Lung (tissue), 17 donors: ENCODE measurements at places on chromosomes 3 and 15. TPM values are rescaled to one million over a fixed set of nuclear protein-coding genes. Genes with fewer than 3 reads are reported as not detected.

Gene PLCB2
- 17.9 TPM for total RNA-seq

Gene CCR4
- total RNA-seq: 0.71 TPM

Gene CLDN16
- 0.26 TPM for total RNA-seq

Gene TMCO5A
- total RNA-seq: not detected

Gene LRTM1
- total RNA-seq: not detected

Gene DNAJA4
- total RNA-seq: 74.6 TPM

Gene ZBBX
- 22.8 TPM for total RNA-seq

Gene OXTR
- 3.5 TPM for total RNA-seq

Gene BMF
- 42.5 TPM for total RNA-seq

Gene ADAMTS9
- 46.2 TPM for total RNA-seq

Gene TRA2B
- total RNA-seq: 107 TPM

Gene CPB1
- total RNA-seq: 0.88 TPM

Gene CYP8B1
- 0.09 TPM for total RNA-seq

Gene GREM1
- 1.6 TPM for total RNA-seq

GRCh38 chr3:120062474-120062873 is 31.8 kb downstream of the GSK3B start:
- DNase-seq: no peak

GRCh38 chr15:74399511-74400312 is 32.3 kb upstream of the CYP11A1 start:
- DNase-seq: no peak

DNA sequence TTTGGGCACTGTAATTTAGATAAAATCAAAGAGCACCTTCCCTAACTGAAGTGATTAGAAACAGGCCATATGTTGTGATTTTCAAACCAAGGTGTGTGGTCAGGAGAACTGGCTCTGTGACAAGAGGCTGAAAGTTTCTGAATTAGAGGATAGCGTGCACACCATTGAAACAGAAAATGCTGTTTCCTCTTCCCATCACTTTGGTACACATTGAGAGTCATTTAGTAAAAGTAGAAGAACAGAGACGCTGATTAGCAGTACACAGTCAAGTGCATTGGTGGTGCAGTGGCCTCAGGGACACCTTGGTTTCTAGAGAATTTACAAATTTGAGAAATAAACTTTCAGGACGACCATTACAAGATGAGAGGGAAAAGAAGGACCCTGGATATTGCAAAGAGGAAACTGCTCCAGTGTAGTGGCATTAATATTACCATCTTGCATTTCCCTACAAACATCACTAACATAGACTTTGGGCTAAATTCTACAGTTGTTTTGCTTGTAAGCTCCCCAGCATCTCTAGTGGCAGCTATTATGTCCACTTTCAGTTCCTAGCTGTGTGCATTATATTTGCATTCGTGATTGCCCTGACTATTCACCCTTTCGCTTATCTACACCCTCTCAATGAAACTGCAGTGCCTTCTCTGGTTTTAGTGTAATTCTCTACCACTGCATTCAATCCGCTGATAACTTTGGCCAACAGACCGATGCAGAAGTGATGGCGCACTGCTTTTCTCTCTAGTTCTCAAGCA is 728.1 kb upstream of the GRM7 start:
- no peak for DNase-seq

GRCh38 chr3:122394173-122394572 is 10.2 kb downstream of the FAM162A start:
- no peak for DNase-seq

GRCh38 chr3:113117511-113118234 is 93.7 kb upstream of the BOC start:
- DNase-seq: peak; percentile 15

- DNase-seq: no peak
Observed at GRCh38 chr3:29338377-29338776, 57.5 kb downstream of the RBMS3 start.

GRCh38 chr3:186921578-186921977 is 8.7 kb upstream of the ST6GAL1 start:
- DNase-seq: no peak

GRCh38 chr3:73432023-73432705 is 192.6 kb downstream of the PDZRN3 start:
- no peak for DNase-seq

DNA sequence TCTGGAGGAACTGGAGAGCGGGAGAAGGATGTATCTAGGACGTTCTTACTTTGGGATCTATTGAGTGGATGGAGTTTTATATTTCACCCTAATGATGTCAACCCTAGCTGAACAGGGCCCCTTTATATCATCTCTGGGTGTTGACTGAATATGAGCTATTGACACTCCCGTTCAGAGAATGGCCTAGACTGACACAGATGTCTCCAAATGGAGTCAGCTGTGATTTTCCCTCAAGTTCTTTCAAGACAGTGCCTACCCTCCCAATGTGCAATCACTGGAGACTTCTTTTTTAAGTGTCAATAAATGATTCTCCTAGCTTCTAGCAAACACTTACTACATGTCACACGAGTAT is 63.8 kb downstream of the FRMD4B start:
- no peak for DNase-seq

- peak; percentile 38 for DNase-seq
Observed at GRCh38 chr3:150545419-150546225, 674 bp downstream of the SERP1 start.

DNA sequence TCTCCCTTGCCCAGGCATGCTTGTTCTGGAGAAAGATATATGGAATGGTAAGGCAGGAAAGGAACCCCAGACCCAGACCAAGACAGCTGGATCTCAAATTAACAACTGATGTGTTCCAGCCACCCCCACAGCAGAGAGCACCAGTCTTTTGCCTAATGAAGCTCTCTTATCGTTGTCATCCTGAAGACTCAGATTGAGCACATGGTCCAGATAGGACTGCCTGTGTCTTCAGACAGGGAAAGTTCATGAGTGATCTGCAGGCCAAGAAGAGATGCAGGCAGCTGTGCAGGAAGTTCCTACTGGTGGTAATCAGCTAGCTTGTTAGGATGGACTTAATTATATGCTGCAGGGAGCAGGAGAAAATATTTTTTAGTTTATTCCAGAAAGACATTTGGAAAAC is 53.3 kb downstream of the PPP2R3A start:
- peak; percentile 25 for DNase-seq

- DNase-seq: no peak
Observed at GRCh38 chr15:31206386-31207181, 105.1 kb upstream of the TRPM1 start.

- no peak for DNase-seq
Observed at GRCh38 chr3:192747145-192747544, 19.8 kb upstream of the FGF12 start.

DNA sequence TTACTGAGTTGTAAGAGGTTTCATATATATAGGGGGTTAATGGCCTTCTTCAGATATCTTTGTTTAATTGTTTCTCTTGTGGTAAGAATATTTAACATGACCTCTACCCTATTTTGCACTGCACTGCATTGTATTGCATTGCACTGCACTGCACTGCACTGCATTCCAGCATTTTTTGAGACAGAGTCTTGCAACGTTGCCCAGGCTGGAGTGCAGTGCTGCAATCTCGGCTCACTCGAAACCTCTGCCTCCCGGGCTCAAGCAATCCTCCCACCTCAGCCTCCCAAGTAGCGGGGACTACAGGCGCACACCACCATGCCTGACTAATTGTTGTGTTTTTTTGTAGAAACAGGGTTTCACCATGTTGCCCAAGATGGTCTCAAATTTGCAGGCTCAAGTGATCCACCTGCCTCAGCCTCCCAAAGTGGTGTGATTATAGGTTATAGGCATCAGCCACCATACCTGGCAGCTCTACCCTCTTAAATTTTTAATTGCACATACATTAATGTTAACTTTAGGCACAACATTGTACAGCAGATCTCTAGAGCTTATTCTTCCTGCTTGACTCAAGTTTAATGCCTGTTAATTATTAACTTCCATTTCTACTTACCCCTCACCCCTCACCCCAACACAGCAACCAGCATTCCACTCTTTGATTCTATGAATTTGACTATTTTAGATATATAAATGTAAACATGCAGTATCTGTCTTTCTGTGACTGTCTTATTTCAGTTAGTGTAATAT is 38.4 kb downstream of the NEDD4 start:
- DNase-seq: no peak

- DNase-seq: no peak
Observed at GRCh38 chr3:178901204-178901603, 170.4 kb downstream of the ZMAT3 start.

DNA sequence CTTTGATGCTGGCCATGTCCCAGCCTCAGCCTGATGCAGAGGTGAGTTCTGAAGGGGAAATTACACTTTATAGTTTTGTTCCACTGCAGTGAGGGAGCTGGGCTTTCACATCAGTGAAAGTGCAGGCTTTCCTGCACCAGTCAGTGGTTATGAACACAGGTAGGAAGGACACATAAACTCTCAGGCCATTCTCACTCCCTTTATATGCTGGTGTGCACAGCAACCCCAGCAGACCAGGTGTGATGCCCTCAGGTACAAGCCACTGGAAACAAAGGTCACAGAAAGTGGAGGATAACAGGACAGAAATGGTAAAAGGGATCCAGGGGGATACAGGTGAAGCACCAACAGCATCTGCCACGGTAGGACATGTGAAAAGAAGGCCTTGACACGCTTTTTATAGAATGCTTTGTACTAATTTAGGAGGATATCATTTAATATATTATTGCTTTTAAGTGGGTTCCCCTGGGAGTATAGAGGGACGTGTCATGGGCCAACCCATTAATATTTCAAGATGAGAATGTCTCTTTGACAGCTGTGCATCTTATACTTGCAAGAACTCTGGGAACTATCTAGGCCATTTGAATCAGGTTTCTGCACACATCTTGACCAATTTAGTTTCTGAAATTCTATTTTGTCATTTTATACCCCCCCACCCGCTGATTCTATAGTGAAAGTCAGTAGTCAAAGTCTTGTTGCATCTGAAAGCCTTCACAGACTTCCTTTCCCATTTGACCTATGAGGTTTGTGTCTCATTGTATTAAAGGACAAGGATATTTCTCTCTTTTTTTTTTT is 25.0 kb upstream of the BLM start:
- no peak for DNase-seq

DNA sequence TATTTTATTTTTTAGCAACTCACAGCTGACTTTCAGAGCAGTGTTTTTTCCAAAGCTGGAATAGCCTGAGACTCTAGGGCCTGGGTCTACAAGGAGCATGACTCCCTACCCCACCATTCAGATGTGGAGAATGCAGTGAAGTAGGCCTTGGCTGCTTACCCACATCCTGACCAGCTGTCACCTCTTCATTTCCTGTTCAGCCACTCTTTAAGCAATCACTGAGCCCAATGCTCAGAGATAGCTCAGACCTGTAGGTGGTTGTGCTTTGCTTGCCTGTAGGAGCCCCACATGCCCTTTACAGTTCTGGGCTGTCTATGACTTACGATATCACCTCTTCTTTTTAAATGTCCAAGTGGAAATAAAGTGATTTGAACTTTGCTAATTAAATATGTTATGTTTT is 148.1 kb downstream of the NEK11 start:
- peak; percentile 4 for DNase-seq

GRCh38 chr3:40679290-40679689 is 154.5 kb downstream of the ZNF621 start:
- no peak for DNase-seq

- no peak for DNase-seq
Observed at GRCh38 chr15:70068783-70069565, 28.7 kb downstream of the TLE3 start.

DNA sequence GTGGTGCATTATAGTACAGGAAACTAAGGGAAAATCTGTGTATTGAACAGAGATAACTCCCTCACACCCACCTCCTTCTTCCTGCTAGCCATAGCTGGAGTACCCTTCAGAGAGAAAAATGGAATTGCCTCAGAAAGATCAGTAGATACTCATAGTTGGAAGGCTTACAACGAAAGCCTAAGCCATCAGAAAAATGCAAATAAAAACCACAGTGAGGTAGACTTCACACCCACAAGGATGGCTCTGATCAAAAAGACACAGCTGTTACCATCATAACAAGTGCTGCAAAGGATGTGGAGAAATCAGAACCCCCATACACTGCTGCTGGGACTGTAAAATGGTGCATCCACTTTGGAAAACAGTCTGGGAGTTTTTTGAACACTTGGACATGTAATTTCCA is 7.4 kb upstream of the DLG1 start:
- DNase-seq: no peak

GRCh38 chr15:97082830-97083229 is 752.3 kb downstream of the NR2F2 start:
- no peak for DNase-seq

GRCh38 chr3:139312959-139313358 is 30.9 kb upstream of the MRPS22 start:
- no peak for DNase-seq

DNA sequence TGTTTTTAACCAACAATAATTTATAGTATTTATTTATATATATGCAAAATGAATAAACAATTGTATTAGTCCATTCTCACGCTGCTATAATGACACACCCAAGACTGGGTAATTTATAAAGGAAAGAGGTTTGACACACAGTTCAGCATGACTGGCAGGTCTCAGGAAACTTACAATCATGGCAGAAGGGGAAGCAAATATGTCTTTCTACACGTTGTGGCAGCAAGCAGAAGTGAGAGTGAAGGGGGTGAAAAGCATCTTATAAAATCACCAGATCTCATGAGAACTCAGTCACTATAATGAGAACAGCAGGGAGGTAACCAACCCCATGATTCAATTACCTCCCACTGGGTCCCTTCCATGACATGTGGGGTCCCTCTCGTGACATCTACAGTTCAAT is 162.8 kb upstream of the SLITRK3 start:
- no peak for DNase-seq

DNA sequence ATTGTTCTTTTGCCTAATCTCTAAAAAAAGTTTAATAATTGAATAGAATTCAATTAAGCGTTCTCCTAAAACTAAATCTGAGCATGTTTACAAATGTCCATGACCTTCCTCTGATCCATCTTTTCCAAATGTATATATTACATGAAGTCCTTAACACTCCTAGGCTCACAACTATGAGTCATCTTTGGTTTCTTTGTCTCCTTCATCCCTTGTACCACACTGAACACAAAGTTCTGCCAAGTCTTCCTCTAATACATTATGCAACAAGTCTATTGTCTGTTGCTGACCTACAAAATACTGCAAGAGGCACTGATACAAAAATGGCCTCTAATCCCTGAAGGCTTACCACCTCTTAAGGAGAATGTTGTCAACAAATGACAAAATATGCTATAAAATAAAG is 550.2 kb downstream of the PYDC2 start:
- no peak for DNase-seq

DNA sequence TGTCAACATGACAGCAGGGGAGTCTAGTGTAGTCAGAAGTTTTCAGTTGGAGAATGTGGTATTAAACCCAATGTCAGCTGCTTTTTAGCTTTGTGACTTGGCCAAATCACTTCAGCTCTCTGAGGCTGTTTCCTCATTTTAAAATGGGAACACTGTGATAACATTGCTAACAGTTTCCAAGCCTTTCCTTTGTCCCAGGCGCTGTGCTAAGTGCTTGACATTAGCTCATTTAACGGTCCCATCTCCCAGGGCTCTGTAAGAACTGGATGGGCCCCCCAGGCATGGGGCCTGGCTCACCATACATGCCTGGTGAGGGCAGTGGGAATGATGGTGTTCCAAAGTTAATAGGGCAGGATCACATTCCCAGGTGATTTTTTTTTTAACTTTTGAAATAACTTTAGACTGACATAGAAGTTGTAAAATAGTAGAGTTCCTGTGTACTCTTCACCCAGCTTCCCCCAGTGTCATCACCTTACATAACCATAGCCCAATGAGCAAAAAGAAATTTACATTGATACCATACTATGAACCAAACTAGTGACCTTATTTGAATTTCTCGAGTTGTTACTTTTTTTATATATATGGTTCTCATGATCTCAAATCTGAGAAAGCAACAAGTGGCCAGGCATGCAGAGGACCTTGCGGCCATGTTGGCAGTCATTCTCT is 7.7 kb downstream of the RASL12 start:
- DNase-seq: no peak

GRCh38 chr3:181616088-181617070 is 95.3 kb upstream of the SOX2 start:
- DNase-seq: no peak
